HepG2 (cell line): ENCODE measurements at places on chromosomes 5 and 9.
A peak's percentile ranks its signal among the peaks of the same experiment; 100 is the strongest.

DNA sequence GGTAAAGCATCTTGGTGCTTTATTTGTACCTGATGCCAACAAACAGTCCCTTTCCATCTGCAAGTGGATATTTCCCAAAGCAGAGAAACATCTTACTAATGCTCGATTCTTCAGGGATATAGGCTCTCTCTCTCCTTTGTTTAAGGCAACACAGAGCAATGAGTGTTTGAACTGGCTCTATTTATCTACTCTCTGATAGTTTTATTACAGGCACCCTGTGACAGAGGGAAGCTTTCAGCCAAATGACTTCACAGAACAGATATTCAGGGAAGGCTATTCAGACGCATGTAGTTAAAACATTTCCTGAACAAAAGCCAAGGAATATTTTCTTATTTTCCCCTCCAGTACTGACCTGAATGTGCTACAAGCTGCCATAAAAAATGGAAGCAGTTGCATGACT lies 141.8 kb downstream of the YIPF5 start:
- H3K27me3 ChIP-seq: 0 out of 3 replicates have a peak, but pooled peaks cover 2% of the 10 kb centered on the region
- no peaks in the 10 kb centered on the region for H3K36me3 ChIP-seq
- no peak for DNase-seq
- no peak overlapping the region for H3K4me3 ChIP-seq

DNA sequence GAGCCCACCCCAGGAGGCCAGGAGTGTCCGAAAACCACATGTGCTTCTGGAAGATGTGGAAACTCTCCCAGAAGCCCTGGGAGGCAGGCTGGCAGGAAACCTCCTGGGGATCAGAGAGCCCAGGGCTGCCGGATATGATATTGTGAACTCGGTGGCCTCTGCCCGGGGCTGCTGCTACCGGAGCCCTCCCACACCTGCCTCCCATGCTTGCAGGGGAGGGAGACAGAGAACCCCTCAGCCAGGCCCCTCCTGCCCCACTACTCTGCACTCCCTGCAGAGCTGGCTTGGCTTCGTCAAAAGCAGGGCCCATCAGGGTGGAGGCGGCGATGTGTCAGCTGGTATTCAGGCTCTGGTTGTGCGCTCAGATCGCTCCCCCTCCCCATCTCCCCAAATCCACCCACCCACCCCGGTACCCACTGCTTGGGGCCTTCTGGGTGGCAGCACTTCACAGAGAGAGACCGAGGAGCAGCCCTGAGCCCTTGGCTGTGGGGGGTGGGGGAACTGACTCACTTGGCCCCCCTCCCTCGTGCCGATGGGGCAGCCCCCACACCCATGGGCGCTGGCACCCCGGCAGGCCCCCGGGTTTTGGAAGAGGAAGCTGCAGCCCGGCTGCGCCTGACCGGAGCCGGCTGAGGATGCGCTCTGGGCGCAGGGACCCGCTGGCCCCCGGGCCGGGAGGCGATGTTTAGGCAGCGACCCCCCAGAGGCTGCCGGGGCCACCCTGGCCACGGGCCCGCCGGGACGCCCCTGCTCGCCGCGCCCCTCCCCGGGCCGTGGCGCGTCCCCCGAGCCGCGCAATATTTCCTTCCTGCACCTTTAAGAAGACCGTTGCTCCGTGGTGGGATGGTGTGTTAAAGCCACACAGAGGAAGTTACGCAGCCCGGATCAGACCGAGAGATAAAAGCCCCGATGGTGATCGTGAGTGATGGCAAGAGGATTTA lies 786 bp upstream of the NTNG2 start:
- no peak overlapping the region for H3K27ac ChIP-seq
- no peaks in the 10 kb centered on the region for H3K36me3 ChIP-seq
- H3K27me3 ChIP-seq: peaks cover 11% of the 10 kb centered on the region
- peaks cover 7% of the 10 kb centered on the region for H3K4me1 ChIP-seq

DNA sequence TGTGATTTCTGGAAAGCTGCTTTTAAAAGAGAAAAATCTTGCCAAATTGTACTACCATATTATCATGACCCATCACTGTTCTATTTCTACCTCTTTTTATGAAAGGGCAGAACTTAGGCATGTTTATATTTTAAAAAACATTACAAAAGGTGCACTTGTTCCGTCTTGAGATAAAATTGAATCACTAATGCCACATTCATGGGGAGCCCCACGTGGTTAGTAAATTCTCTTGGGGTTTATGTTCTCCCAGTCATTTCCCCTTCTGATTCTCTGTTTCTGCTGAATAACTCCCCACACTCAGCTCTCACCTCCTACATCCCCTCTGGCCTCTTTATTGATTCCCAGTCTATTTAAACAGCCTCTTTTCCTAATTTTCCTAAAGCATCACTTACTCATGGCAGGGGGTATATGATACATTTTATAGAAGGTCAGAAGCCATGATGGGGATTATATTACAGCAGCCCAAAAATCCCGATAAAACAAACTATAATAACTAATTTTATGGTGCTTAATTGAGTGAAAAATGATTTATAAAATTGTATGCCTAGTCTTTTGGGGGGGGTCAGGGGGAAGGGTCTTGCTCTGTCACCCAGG lies 19.7 kb upstream of the VLDLR start:
- no peak overlapping the region for H3K27ac ChIP-seq
- DNase-seq: no peak
- H3K36me3 ChIP-seq: no peaks in the 10 kb centered on the region
- H3K4me3 ChIP-seq: no peak overlapping the region
- H3K27me3 ChIP-seq: no peaks in the 10 kb centered on the region

DNA sequence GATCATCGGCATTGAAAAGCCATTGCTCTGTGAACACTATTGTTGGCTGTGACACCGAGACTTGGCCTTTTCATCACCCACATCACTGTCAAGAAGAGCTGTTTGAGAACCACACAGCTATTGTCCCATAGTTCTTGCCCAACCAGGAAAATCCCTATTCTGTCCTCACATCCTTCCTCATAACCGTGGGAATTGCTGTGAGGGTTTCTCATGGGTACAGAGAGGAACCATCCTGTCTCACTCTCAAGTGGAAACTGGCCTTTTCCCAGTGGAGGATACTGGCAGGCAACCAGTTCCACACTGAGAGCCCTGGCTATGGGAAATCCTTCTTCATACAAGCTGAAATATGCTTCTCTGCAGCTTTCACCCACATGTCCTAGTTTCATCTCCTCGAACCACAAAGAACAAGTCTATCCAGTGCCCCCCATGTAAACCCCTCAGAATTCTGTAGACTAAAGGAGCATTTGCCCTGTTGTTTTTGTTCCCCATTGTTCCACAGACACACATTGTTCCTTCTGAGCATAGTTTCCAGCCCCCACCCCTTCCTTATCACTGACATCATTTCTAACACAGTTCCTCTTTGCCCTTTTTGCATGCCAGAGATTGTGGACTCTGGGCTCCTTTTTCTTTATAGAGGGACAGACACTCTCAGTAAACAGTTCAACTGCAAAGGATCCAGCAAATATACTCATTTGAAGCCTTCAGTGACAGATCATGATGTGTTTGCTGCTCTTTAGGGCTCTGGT lies 57.8 kb upstream of the C5orf46 start:
- no peak overlapping the region for H3K27ac ChIP-seq
- no peaks in the 10 kb centered on the region for H3K27me3 ChIP-seq
- H3K36me3 ChIP-seq: no peaks in the 10 kb centered on the region
- no peak for DNase-seq
- H3K4me3 ChIP-seq: no peak overlapping the region

GRCh38 chr9:91150998-91151717 lies 210.6 kb downstream of the AUH start:
- H3K27me3 ChIP-seq: no peaks in the 10 kb centered on the region
- peaks cover 11% of the 10 kb centered on the region for H3K4me1 ChIP-seq
- H3K4me3 ChIP-seq: no peak overlapping the region
- no peak overlapping the region for H3K27ac ChIP-seq
- H3K36me3 ChIP-seq: no peaks in the 10 kb centered on the region

- H3K27me3 ChIP-seq: no peaks in the 10 kb centered on the region
- no peak for DNase-seq
- H3K27ac ChIP-seq: peak overlapping the region; percentile 72
- no peaks in the 10 kb centered on the region for H3K36me3 ChIP-seq
- peaks cover 67% of the 10 kb centered on the region for H3K4me1 ChIP-seq
- H3K4me3 ChIP-seq: no peak overlapping the region; the same call in 1 of the 2 replicates
These were observed 24.6 kb downstream of the PIK3R1 start for GRCh38 chr5:68240202-68240601.

GRCh38 chr5:16936150-16936988 lies at the start of gene MYO10:
Gene MYO10 (minus strand): TSS chr5:16936288. CDS start chr5:16935808, 480 bp downstream.
- H3K4me3 ChIP-seq: peak within 1 kb of the TSS; percentile 41
- H3K27me3 ChIP-seq: peaks cover 5% of the 10 kb centered on the region; the same call in 1 of the 2 replicates
- no peaks in the 10 kb centered on the region for H3K36me3 ChIP-seq
- no peak within 1 kb of the TSS for H3K27ac ChIP-seq
- DNase-seq: no peak

GRCh38 chr5:178292826-178293205 lies 60.2 kb upstream of the PHYKPL start:
- no peaks in the 10 kb centered on the region for H3K36me3 ChIP-seq
- no peak for DNase-seq
- H3K27ac ChIP-seq: no peak overlapping the region
- no peaks in the 10 kb centered on the region for H3K4me1 ChIP-seq
- peaks cover 23% of the 10 kb centered on the region; the same call in 2 of the 3 replicates for H3K27me3 ChIP-seq
